ENCODE measurements at places on chromosomes 13 and 19.
A peak's percentile ranks its signal among the peaks of the same experiment; 100 is the strongest.

GRCh38 chr13:105334211-105334610 is 1201.3 kb downstream of the EFNB2 start:
- peak; percentile 4 for DNase-seq

GRCh38 chr13:31094331-31095015 is 67.2 kb downstream of the HSPH1 start:
- no peak for DNase-seq

DNA sequence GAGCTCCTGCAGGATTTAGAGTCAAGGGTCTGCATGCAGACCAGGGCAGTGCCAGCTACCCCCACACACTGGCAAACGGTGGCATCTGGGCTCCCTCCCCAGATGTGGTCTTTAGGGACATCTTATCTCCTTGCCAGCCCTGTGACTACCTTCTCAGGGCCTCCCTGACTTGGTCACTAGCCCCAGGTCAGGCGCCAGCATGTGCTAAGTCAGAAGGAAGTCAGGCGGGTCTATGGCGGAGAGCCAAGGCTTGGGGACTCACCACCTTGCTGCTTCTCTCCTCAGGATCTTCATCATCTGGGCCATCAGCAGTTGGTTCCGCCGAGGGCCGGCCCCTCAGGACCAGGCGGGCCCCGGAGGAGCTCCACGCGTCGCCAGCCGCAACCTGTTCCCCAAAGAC is 17.6 kb downstream of the CLPTM1 start:
- DNase-seq, result no peak

- no peak for DNase-seq
Measured at GRCh38 chr19:39133431-39134270, 8.1 kb downstream of the PAK4 start.

GRCh38 chr19:33773704-33774624 is 22.7 kb upstream of the KCTD15 start:
- no peak for DNase-seq

DNA sequence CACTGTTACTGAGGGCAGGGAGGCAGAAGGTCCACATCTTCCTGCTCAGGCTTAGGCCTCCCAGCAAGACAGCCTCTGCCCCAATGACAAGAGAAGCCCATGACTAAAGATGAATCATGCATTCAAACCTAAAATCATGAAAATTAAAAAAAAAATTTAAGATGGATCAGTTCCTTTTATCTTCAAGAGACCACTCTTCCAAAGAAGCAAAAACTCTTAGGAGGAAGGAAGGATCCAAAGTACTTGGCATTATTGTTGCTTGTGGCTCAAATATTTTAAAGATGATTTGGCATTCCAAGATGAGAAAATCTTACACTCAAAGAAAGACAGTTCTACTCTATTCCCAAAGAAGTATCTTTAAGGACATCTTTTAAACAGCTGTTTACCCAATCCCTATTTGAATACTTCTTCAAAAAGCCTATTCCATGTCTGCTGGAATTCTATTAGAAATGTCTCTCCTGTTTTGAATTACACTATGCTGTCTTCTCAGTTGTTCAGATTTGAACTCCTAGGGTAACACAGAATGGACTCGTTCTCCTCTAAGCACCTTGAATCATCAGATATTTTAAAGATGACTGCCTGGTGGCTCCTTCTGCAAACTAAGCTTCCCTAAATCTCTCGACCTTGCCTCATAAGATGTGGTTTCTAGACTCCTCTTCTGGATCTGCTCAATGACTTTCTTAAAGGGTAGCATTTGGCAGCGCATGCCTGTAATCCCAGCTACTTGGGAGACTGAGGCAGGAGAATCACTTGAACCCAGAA is 7.0 kb downstream of the SERP2 start:
- DNase-seq, result no peak

Data from fibroblast of gingiva (primary cell).